PC-3 (cell line): ENCODE measurements at places on chromosomes 1 and 21. TPM values are rescaled to one million over a fixed set of nuclear protein-coding genes. Genes with fewer than 3 reads are reported as not detected.
A peak's percentile ranks its signal among the peaks of the same experiment; 100 is the strongest.

Gene CDA
- 30.3 and 36.3 TPM in 2 replicates for total RNA-seq

Gene VCAM1
- total RNA-seq = not detected in 2 replicates

Gene NES
- 58.2 and 70.0 TPM in 2 replicates for total RNA-seq

- DNase-seq = no peak
Measured at GRCh38 chr21:28235169-28235895, 757.3 kb downstream of the LTN1 start.

GRCh38 chr21:26098772-26099397 is 71.7 kb downstream of the APP start:
- DNase-seq = peak; percentile 76

DNA sequence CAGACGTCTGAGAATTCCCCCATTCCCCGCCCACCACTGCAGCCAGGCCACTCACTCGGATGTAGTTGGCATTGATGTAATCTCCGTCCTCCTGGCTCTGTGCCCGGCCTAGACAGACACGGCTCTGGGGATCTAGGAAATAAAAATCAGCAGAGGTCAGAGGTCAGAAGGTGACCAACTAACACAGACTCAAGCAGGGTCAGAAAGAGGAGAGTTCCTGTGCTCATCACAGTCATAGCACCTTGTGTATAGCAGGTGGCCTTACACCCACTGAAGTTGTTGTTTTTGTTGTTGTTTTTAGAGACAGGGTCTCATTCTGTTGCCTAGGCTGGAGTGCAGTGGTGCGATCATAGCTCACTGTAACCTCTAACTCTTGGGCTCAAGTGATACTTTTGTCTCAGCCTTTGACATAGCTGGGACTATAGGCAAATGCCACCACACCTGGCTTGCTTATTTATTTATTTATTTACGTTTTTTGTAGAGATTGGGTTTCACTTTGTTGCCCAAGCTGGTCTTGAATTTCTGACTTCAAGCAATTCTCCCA is 4.9 kb downstream of the PTPN7 start:
- DNase-seq = peak; percentile 28

DNA sequence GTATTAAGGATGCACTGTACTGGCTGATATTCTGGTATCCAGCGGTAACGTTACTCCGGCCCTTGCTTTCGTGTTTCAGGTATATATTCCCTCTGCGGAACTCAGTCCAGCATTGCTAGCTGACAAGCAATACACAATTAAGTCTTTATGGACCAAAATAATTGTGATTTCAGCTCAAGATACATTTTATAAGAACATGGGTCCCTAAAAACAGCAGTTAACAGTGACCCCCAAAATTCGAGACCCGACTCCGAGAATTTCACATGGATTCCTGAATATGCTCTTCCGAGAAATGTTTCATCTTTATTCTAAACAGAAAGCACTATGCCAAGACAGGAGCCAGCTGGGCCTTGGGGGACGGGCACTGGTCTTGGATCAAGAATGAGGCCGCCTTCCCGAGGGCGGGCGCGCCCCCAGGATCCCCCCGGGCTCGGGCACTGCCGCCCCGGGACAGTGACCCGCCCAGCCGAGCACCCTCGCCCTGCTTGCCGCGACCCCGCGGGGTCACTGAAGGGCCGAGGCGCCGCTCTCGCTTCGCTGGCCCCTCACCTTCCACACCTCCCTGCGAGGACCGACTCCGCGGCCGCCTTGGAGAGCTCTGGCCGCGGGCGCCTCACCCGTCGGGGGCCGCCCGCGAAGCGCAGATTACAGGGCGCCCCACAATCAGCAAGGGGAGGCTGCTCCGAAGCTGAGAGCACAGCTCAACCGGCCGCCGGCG is 610 bp downstream of the SCYL3 start:
- no peak for DNase-seq

GRCh38 chr1:154969860-154970452 is 591 bp downstream of the SHC1 start:
- DNase-seq = no peak

GRCh38 chr1:89631816-89632656 is 884 bp upstream of the LRRC8C start:
- DNase-seq = no peak

DNA sequence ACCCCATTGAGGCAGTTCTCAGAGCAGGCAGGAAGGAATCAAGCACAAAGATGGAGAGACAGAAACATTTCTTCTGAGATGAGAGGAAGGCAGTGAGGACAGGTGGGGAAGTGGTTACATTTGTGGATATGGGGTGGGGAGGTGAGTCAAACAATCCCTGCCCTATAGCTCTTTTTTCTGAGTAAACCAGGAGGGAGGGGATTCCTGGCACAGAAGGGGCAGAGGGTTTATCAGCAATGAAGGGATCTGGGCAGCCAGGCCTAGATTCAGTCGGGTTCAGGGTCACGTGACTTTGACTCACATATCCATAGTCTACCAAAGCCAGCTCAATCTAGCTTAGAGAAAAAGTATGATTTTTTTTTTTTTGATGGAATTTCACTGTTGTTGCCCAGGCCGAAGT is 15.7 kb upstream of the PHC2 start:
- DNase-seq = no peak

Gene CFAP126
- total RNA-seq = not detected in 2 replicates

DNA sequence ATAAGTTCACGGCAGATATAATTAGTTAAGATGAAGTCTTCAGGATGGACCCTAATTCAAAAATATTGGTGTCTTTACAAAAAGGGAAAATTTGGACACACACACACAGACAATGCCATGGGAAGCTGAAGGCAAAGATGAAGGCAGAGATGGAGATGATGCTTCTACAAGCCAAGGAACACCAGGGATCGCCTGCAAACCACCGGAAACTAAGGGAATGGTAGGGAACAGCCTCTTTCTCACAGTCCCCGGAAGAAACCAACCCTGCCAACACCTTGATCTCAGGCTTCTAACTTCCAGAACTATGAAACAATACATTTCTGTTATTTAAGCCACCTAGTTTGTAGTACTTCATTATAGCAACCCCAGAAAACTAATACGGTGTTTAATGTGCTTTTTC is 15.1 kb upstream of the SERTAD4 start:
- DNase-seq = no peak

Gene DISP1
- total RNA-seq = 0.63 and 1.3 TPM in 2 replicates

Gene CNR2
- not detected in 2 replicates for total RNA-seq

DNA sequence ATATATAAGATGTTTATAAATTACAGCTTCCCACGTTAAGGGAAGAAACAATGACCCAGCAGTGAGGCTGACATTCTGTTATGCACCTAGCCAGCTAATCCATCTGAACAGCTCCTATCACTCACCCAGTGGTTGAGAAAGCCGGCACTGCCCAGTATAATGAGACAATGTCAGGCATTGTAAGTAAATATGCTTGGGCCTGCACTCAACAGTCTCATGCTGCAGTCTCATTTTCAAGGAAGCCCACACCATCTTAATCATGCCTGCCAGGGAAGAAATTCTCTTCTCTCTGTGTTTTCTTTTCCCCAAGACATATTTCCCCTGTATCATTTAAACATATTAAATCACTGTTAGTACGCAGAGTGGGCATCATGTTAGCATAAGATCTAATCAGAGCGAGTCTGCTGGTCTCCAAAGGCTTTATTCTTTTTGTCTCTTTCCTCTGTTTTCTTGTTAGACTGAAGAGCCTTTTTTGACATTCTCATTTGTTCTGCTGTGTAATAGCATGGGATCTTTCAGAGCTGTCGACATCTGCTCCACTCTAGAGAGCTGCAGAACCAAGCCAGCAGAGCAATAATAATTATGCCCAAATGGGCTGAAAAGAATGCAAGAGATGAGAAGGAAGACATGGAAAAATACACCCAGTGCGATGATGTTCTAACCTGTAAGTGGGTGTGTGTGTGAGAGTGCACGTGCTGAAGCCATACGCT is 67.6 kb upstream of the SLC22A15 start:
- DNase-seq = no peak

DNA sequence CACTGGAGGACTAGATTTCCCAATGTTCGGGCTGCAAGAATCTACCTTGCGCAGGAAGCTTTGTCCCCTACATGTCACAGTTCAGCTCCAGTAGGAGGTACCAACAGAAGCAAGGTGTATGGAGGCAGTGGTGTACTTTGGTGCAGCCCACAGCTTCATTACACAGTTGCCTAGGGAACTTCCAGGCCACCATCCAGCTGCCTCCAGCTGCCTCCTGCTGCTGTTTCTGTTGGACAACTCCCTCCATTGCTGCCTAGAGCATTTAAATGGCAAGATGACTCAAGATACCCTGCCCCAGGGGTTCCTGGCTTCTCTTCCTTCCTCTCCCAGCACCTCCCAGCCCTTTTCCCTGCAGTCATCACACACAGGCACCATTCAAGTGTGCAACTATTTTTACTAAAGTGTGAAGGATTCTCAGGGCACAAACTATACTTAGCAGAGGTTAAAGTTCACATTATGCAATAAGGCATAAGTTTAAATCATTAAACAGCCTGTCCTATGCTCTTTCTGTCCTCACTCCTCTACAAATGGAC is 39.0 kb upstream of the ATP1A1 start:
- DNase-seq = peak; percentile 80

GRCh38 chr1:17509363-17509762 is 30.1 kb upstream of the ARHGEF10L start:
- DNase-seq = no peak

Gene DEGS1
- total RNA-seq = 71.3 and 72.2 TPM in 2 replicates

Gene OR2T29
- not detected in 2 replicates for total RNA-seq

Gene NECTIN4
- 6.8 and 7.0 TPM in 2 replicates for total RNA-seq

GRCh38 chr1:72567521-72567920 is 285.2 kb upstream of the NEGR1 start:
- no peak for DNase-seq

Gene CACNA1S
- total RNA-seq = not detected in 2 replicates

GRCh38 chr21:41582298-41582840 is 74.4 kb upstream of the TMPRSS2 start:
- no peak for DNase-seq

Gene SLC25A24
- total RNA-seq = 30.3 and 33.4 TPM in 2 replicates

- DNase-seq = no peak
Measured at GRCh38 chr1:164958982-164959768, 397.3 kb downstream of the LMX1A start.

GRCh38 chr1:197685785-197686184 is 89.5 kb downstream of the DENND1B start:
- no peak for DNase-seq

Gene SPATA17
- total RNA-seq = 3.3 and 3.8 TPM in 2 replicates

DNA sequence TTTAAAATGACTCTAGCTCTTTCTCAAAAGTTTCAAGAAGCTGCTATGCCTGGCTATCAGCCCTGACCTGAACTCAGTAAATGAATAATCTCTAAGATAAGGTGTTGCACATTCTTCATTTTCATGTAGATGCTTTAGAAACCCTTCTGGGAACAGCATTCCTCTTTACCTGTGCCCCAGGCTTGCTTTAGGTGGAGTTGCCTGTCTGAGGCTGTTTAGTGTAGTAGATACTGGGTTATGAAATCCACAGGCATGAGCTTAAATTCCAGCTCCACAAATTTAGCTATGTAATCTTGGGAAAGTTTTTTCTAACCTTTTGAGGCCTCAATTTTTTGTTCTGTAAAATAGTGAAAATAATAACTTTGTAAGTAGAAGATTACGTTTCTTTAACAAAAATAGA is 41.6 kb downstream of the ATP6V1G3 start:
- no peak for DNase-seq

- peak; percentile 18 for DNase-seq
Measured at GRCh38 chr1:54404939-54405897, 976 bp downstream of the SSBP3 start.

DNA sequence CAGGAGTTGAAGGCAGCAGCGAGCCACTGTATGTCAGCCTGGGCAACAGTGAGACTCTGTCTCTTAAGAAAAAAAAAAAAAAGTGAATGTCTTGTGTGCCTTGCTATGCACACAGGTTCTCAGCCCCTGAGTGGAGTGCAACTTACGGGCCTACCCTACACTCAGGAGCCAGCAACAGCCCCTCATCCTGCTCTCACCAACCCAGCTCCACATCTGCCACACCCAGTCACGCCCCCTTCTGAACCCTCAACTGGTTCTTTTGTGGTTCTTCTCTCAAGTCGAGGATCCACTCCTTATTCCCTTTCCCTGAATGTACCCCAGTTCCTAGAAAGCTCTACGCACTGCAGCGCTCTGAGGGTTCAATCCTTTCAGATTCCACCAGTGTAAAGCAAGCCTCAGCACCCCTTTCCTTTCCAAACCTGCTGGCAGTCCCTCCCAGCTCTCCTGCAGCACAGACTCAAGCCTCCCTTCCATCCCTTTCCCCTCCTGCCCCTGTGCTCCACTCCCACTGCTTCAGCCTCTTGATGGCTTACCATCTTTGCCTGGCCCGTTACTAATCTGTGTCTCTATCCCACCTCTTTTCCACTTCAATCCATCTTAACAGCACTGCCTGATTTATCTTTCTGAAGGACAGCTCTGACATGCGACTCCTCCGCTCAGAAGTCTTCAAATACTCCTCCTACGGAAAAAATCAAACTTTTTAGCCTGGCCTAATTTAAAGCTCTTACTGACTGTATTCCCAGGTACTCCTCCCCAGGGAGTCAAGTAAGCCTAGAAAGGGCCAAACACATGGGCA is 38.1 kb downstream of the GNB1 start:
- no peak for DNase-seq

Gene DNAJC6
- 3.0 and 7.3 TPM in 2 replicates for total RNA-seq

Gene LCE2B
- not detected in 2 replicates for total RNA-seq

DNA sequence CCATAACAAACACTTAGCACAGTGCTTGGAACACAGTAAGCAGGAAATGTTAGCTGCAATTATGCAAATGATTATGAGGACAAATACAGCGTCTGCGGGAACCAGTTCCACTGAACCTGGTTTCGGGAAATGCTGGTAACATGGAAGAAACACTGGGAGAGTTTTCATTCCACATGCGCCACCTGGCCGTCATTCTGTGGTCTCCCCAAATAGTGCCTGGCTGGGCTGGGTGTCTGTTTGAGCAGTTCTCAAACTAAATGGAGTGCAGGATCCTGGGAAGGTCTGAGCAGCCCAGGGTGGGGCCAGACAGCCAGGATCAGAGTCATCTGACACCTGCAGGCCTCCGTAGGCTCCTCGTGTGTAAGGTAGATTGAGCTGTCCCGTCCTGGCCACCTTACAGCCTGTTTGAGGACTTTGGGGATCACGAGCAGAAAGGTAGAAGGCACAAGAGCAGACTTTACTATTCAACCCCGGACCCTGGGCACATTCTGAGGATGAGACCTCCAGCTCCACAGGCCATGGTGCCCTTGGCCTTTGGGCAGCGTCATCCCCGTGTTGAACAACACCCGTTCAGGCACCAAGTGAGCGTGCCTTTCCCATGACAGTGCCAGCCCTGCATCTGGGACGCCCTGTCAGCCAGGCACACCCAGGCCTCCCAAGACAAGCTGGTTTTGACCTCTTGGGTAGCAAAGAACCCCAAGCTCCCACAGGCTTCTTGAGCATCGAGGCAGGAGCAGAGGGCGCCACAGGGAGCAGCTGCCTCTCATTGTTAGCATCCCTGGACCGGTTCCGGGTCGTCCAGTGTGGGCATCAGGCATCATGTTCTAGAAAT is 101.9 kb downstream of the PRDM2 start:
- no peak for DNase-seq

Gene MMEL1
- total RNA-seq = 1.8 TPM in 1 of 2 replicates, not detected in the other

Gene OPTC
- not detected in 2 replicates for total RNA-seq

GRCh38 chr1:237851210-237851845 is 39.4 kb downstream of the ZP4 start:
- DNase-seq = peak; percentile 61
